Activated CD4-positive, CD25-positive, alpha-beta regulatory T cell treated with anti-CD3 and anti-CD28 coated beads, Interleukin-2, amount 50 U/mL, for 24 hours (primary cell): ENCODE measurements at places on chromosomes 2 and 18.
A peak's percentile ranks its signal among the peaks of the same experiment; 100 is the strongest.

- peak; percentile 59 for ATAC-seq
These were observed 14.6 kb upstream of the ALPP start for GRCh38 chr2:232363784-232364615.

DNA sequence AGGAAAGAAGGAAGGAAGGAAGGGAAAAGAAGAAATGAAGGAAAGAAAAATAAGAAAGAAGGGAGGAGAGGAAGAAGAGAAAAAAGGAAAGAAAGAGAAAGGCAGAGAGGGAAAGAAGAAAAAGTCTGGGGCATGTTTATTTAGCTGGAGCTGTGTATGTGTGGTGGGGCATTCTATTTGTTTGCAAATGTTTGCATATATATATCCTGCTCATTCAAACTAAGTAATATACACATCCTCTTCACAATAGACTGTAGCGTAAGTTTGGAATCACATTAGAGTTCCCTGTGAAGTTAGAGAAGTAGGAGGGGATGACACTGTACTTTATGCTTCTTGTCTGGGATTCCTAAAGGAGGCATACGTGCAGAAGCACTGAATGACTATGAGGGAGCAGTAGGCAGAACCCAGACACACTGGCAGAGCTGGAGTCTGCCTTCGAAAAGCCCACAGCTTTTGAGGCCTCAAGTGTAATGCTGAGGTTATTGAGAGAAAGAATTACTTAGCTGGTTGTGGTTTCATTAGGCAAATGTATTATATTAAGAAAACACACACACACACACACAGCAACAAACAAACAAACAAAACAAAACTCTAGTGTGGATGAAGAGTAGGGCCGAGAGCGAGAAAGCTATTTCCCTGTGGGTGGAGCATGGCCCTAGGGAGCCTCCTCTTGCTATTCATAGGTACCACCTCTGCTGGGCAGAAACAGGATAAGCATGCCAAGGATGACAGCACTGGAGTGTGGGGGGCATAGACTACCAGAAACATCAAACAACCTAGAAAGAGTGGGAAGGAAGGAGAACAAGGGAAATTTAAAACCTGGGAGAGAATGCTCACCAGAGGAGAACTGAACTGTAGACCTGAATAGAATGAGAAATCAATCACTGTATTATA, 905.1 kb upstream of the NXPH2 start:
- ATAC-seq = no peak

- no peak for ATAC-seq
These were observed 181.9 kb downstream of the CALCRL start for GRCh38 chr2:187266147-187266546.

DNA sequence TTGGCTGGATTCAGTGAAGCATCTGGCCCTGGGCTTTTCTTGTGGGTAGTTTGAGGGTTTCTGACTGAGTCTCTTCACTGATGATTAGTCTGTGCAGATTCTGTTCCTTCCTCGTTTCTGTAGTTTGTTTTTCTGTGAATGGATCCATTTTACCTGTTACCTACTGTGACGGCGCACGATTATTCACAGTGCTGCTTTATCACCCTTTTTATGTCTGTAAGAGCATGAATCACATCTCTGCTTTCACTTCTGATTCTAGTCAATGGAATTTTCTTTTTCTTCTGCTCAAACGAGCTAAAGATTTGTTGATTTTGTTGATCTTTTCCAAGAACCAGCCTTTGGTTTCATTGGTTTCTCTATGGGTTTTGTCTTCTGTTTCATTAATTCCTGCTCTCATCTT, 60.8 kb downstream of the SLC66A2 start:
- peak; percentile 55 for ATAC-seq

DNA sequence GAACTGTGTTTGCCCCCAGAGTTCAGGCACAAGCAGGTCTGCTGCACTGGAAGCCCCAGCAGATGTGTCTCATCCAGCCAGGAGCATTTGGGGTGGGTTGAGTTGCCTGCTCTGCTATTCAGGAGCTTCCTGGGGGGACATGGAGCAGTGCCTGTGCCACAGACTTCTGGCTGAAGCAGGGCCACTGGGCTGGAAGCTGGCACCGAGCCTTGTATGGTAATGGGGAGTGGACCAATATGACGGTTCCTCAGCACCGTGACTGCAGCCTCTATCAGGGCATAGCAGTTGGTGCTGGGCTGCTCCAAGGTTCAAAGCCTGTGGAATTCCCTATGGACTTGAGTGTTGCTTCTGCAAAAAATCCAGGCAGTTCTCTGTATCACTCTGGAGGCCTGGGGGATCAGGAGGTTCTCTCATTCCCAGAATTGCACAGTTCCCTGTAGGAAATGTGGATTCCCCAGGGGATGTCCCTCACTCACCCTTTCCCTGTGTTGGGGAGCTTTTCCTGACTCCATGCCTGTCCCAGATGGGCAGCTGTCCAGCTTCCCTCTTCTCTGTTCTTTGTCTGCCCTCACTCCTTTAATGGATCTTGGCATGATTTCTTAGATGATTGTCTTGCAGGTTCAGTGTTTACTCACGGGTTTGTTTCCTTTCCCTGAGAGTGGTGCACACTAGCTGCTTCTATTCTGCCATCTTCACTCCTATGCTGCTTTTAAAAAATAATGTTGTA, 37.2 kb upstream of the THSD7B start:
- no peak for ATAC-seq

- no peak for ATAC-seq
These were observed 104.9 kb downstream of the TGIF1 start for GRCh38 chr18:3554811-3555427.

DNA sequence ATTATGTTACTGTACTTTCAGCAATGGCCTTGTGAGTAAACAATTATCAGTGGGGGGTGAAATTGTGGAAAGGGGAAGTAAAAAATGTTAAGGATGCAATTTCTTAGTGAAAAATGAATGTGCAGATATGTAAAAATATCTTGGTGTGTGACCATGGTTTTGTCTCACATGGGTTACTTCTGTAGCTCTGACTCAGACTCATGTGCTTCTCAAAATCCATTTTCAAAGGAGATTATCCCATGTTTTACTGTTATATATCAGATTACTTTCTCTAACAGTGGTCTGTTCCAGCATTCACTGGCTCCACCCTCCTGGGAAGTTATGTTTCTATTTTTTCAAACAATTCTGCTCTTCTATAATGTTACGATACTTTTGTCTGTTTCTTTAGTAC, 298.2 kb upstream of the COL3A1 start:
- ATAC-seq = no peak

GRCh38 chr18:34697891-34698290, 12.2 kb upstream of the DTNA start:
- no peak for ATAC-seq

GRCh38 chr18:44957461-44957860, 276.8 kb downstream of the SETBP1 start:
- ATAC-seq = no peak

DNA sequence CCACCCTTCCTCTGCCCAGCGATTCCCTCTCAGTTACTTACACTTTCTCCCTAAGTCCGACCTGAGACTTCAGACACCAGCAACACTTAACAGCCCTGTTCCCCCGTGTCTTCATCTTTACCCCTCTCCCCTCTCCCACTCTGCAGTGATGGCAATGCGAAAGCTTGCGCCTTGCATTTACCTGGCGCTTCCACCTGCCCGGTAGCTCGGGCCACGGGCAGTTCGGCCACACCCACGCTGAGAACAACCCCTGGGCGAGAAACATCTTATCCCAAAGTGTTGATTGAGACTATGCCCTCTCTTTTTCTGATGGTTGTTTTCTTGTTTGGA, 558 bp downstream of the DNAJC10 start:
- no peak for ATAC-seq

GRCh38 chr18:25456334-25457010, 104.5 kb upstream of the ZNF521 start:
- ATAC-seq = no peak

DNA sequence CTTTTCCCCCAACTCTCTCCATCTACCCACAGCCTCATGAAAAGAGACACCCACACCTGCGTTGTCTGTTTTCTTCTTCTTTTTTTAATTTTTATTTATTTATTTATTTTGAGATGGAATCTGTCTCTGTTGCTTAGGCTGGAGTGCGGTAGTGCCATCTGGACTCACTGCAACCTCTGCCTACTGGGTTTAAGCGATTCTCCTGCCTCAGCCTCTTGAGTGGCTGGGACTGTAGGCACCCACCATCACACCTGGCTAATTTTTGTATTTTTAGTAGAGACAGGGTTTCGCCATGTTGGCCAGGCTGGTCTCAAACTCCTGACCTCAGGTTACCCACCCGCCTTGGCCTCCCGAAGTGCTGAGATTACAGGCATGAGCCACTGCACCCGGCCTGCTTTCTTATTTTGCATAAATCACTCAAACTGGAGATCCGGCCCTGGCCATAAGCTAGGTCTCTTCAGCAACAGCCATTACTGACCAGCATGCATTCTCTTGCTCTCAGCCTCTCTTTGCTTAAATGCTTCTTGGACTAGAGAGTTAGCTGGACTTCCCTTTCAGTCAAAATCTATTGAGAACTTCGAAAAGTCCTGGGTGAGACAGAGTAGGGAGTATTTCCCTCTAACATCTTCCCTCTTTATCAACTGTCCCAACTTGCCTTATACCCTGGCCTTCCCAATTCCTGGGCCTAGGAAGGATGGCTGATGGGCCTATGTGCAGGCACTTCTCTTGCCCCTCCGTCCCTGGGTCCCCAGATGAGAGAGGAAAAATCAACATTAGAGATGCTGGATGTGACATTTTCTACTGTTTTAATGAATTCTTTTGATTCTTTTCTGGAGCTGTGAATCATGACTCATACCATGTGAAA, 27.3 kb downstream of the MYCN start:
- ATAC-seq = no peak

GRCh38 chr2:181363164-181363563, 94.0 kb upstream of the ITGA4 start:
- no peak for ATAC-seq

DNA sequence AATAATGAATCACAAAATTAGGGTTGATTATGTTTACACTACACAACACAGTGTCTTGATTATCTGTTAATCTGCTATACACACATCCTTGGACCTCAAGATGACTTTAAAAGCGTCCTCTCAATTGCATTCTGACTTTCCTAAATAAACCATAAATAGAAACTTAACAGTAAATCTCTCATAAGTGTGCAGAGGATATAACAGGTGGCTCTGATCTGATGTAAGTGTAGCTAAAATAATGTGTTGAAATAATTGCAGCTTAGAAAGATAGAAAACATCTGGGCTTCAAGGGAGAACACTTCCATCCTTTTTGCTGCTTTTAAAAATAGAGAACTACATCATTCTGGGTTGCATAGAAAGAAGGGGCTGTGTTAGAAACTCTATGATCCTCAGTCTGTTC, 78.4 kb upstream of the EFEMP1 start:
- ATAC-seq = no peak

DNA sequence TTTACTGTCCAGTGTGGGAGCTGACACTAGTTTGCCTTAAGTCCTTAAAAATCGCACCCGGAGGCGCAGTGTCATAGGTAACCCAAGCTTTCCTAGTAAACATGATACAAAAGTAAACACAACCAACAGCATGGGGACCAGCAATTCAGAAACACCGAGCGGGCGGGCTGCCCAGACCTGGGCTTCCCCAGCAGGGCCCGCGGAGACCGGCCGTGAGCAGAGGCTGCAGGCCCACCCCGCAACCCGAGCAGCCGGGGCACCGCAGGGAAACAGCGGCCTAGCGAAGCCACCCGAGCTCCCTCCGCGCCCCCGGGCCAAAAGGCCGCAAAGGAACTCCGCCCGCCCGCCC, 296 bp downstream of the TTC21B start:
- peak; percentile 43 for ATAC-seq

DNA sequence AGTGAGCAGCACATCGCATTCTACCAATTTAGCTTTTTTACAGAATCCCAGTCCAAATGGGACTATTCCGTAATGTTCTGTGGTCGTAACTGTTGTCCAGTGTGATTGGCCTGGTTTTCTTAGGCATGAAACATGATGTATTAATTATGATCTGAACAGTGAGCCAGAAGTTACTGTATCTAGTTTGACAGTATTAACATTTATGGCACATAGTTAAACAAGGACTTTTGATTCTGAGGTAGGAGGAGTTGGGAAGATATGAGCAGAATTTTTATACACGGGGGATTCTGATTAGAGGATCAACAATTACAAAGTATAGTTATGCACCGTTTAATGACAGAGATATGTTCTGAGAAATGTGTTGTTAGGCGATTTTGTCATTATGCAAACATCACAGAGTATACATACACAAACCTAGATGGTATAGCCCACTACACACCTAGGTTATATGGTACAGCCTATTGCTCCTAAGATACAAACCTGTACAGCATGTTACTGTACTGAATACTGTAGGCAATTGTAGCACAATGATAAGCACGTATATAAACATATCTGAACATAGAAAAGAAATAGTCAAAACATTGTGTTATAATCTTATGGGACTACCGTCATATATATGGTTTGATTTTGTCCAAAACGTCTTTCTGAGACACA, 85.0 kb downstream of the DPP10 start:
- no peak for ATAC-seq

- ATAC-seq = no peak
These were observed 10.9 kb upstream of the CDH20 start for GRCh38 chr18:61322265-61322873.

DNA sequence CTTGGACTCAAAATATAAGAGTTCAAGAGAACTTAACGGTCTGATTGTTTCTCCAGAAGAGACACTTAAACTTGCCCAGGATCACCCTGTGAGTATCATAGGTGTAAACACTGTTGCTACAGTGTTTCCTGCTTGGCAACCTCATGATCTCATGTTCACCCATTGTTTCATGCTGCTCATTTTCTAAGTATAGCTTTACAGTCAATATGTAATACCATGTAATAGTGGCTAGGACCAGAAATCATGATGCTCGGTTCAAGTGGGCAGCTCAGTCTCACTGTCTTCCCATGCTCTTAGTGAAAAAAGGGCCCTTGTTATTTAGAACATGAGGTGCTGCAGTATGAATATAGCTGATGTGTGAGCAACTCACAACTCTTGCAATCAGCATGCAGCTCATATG, 157.5 kb downstream of the CERS6 start:
- no peak for ATAC-seq

- ATAC-seq = peak; percentile 88
These were observed 114.8 kb downstream of the PLB1 start for GRCh38 chr2:28610583-28611201.

- ATAC-seq = no peak
These were observed 387.6 kb downstream of the DCDC2C start for GRCh38 chr2:4090668-4091630.

DNA sequence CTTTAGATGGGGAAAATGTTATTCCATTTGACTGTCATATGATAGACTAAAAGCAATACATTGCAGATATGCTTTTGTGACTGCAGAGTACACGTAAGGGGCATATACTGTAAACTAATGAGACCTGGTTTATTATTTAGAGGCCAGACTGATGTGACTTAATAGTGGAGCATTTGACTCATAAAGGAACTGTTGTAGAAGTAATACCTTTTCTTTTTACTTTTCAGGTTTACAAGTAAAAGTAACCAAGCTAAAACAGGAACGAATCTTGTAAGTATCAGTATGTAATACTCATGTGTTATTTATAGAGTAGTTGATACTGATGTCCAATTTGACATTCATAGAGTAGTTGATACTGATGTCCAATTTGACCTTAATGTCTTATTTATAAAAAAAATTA, 13.1 kb downstream of the RBBP8 start:
- ATAC-seq = peak; percentile 46

GRCh38 chr2:33678436-33678835, 79.3 kb upstream of the FAM98A start:
- no peak for ATAC-seq

- ATAC-seq = no peak
These were observed 9.6 kb downstream of the RAX start for GRCh38 chr18:59263661-59264060.
